ENCODE measurements at places on chromosomes 16 and 17.

DNA sequence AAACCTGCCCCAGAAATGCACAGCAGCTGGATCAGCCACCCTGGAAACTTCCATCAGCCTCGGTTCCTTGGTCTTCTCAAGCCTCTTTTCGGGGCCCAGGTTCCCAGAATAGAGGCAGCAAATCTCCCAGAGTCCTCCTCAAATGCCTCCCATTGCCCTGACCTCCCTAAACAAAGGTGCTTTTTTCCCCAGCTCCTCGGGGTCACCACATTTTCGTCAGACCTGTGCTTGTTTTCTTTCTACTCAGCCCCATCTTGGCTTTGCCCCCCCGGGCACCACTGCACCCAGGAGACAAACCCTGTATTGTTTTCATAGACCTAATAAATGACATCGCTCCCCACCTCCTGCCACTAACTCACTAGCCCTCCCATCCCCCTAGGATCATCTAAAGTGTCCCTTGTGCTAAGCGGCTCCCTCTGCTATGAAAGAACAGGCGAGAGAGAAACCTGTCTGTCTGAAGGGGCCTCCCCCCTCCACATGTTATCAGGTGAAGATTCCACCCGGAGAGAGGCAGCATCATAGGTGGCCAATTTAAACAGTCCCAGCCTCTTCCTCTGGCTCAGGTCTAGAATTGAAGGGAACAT lies 451.1 kb downstream of the SOX9 start:
- no peak for DNase-seq

GRCh38 chr17:83179811-83180210 lies 100.4 kb downstream of the METRNL start:
- no peak for DNase-seq

DNA sequence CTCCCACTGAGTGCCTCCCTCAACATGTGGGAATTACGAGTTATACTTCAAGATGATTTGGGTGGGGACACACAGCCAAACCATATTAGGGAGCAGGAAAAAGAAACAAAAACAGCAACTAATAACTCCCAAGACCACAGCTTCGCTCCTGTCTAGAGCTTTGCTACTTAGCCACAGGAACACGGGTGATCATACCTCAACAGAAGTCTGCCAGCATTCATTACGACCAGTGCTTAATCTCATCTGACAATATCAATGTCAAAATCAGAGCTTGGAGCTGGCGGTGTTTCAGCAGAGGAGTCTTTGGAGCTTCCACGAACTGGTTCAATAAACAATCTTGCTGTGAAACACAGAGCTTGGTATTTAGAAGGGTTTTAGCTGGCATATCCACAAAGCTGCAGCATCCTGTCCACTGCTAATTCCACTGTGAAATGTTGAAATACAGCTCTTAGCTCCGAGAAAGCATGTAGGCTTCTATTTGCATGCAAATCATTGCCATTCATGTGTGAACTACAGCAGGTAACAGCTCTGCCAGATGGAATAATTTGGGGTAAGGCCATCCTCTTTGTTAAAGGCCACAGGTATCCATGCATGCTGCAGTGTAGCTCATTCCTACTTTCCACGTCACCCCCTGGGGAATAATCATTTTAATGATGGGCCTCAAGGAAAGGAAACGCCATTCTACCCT lies 128.4 kb upstream of the GOT2 start:
- no peak for DNase-seq

- DNase-seq: no peak
Observed at GRCh38 chr17:27525316-27525715, 69.1 kb downstream of the KSR1 start.

GRCh38 chr17:60293580-60294335 lies 98.2 kb downstream of the USP32 start:
- no peak for DNase-seq

DNA sequence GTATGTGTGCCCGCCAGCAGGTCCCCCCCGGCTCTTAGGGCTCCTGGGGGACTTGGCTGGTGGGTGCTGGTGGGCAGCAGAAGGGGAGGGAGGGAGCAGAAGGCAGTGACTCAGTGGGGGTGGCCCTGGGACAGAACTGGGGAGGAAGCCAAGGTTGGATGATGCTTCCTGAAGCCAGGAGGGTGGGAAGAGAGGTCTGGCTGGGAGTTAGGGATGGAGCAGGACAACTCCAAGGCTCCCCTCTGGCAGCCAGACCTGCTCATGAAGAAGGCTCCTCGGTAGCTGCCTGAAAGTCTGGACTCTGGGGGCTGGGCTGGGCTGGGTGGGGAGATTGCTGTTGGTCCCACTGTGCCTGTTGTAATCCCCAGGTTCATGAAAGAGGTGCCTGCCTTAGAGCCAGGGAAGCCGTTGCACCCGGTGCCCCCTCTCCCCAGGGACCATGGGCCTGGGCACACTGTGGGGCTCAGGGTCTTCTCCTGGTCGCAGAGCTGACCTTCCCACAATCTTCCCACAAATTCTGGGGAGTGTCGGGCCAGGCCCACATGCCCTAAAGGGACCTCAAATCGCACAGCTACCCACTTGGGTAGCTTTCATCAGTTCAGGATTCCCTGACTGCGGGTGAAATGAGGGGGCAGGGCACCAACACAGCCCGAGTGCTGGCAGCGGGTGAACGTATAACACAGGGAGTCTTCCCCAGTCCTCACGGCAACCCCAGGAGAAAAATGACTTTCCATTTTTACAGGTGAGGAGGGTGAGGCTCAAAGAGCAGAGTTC lies 1.1 kb upstream of the PLEKHG4 start:
- DNase-seq: peak; percentile 88

DNA sequence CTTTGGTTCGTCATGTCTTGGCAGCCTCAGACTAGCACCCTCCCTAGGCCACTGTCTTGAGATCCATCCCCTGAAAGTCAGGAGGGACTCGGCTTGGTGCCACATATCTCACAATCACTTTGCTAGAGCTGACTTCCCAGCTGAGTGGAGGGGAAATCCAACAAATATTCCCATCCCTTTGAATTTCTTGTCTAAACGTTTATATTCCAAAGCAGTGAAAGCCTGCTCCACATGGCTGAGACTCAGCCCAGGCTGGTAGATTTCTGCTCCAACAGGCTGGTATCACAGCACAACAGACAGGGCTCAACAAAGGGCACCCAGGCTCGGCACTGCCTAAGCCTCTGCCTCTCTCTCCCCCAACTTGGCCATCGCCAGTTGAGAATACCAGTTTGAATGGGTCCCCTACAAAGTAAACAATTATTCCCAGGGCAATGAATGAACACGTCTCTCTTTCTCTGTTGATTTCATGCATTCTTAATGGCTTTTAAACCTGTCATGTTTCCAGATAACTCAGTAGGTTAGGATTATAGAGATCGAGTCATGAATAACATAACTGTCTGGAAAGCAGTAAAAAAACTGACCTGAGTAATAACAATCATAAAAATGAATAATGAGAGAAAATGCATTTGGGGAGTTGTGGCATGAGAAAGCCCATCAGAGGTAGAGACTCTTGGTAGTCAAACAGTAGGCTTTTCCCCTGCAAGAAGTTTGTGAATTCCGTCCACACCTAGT lies 1.0 kb downstream of the KRT13 start:
- no peak for DNase-seq
